GM18507 (cell line): ENCODE measurements at places on chromosomes 3 and 15.

GRCh38 chr3:4355401-4356219 is 52.4 kb downstream of the SETMAR start:
- DNase-seq: no peak

- DNase-seq: no peak
These were observed 12.5 kb downstream of the PML start for GRCh38 chr15:74006774-74007639.

DNA sequence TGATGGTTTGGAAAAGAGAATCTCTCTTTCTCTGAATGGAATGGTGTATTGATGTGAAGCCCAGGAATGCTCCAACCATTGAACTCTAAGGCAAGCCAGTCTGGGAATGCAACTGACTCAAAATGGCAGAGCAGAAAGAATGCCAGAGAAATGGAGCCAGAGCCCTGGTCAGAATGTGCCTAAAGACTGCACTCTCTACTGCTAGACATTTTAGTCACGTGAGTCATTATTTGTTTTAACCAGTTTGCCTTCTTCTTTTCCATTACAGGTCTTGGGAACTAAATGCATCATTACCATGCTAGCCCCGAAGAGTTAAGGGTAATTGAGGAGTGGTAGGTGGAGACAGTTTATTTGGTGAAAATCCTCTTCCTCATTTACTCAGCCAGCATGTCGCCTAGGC is 67.3 kb upstream of the TRIM42 start:
- DNase-seq: no peak

GRCh38 chr3:65951836-65952505 is 86.7 kb downstream of the MAGI1 start:
- no peak for DNase-seq

DNA sequence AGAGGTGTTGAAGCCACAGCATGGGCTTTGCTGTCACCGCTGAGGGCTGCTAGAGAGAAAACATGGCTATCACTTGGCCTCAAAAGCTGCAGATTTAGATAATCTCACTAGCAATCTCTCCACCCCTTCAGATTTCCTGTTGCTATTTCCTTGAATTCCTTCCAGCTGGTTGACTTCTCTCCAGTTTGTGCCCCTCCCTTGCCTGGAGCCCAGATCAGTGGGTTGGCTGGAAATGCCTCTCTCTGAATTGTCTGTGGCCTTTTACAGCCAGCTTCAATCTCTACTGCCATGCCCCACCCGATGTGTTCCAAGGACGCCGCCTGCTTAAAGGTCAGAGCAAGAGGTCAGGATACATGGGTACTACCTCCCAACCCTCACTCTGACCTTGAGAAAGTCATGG is 294.1 kb downstream of the NTRK3 start:
- no peak for DNase-seq

- DNase-seq: no peak
These were observed 87.4 kb downstream of the NUP210 start for GRCh38 chr3:13332740-13333139.

GRCh38 chr3:29152379-29152778 is 128.5 kb upstream of the RBMS3 start:
- no peak for DNase-seq

DNA sequence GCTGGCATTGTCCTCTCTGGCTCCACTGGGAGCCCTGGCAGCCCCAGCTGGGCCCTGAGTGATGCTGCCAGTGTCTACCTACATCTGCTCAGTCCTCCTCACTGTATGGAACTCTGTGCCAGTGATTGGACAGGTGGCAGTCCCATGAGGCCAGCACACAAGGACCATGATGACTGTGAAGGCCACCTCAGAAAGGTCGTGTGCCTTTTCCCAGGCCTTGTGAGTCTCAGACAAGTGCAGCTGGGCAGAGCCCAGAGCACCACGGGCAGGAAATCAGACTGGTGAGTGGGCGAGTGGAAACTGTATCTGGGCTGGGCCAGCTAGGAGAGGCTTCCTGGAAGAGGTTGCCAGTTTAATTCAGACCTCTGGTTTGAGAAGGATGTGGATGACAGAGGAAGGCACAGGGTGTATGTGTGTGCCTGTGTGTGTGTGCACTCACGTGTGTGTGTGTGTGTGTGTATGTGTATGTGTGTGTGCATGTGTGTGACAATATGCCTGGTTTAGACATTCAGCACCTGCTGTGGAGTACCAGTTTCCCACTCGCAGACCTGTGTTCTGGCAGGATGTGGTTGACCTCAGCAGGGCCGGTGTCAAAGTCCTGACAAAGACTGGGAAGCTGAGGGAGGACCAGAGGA is 7.0 kb downstream of the MAPKAPK3 start:
- no peak for DNase-seq
